Foreskin keratinocyte (primary cell): ENCODE measurements at places on chromosomes 11 and 22.
A peak's percentile ranks its signal among the peaks of the same experiment; 100 is the strongest.

DNA sequence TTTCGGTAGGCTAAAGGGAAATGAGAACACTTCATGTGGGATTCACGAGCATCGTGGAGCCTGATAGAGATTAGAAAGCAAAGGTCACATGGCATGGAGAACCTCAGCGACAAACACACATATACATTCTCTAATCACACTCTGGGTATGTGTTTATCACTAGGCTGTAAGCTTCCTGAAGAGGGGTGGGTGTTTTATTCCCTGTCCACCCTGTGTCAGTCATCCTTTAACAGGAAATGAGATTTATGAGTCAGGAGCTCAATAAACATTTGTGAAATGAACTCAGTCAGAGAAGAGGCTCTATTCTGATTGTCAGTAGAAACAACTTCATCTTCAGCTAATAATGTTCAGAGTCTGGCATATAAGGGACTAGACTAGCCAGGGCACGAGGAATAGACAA is 71.7 kb upstream of the EIF3M start:
- DNase-seq = peak; percentile 5

DNA sequence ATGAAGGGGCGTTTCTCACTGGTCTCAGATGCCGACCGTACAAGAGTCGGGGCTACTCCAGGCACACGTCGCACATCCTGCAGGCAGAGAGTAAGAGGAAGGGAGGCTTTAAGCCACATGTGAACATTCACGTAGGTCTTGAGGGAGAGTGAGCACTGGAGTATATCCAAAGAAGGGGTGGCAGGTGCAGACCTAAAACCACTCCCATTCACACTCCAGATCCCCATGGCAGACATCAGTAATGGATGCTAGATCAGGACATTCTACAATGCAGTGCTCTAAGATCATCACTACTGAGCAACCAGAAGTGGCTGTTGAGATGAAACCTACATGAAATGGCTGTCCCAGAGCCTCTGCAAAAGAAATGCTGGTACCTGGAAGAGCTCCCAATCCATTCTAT is 39.0 kb downstream of the WT1 start:
- no peak for DNase-seq

DNA sequence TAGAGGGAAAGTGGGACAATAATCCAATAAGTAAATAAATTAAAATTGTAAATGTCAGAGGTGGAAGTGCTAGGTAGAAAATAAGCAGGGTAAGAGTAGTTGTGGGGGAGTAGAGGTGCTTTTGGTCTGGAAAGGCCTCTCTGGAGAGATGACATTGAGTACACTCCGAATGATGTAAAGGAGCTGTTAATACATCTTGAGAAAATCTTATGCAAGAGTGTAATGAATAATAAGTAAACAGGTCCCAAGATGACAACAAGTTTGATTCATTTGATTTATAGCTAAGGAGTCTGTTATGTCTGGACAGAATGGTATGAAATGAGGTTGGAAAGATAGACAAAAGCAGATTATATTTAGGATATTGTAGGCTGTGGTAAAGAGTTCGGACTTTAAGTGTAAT is 87.5 kb downstream of the TMEM135 start:
- DNase-seq = peak; percentile 11

GRCh38 chr22:45657701-45658100 is 13.9 kb upstream of the ATXN10 start:
- DNase-seq = no peak

DNA sequence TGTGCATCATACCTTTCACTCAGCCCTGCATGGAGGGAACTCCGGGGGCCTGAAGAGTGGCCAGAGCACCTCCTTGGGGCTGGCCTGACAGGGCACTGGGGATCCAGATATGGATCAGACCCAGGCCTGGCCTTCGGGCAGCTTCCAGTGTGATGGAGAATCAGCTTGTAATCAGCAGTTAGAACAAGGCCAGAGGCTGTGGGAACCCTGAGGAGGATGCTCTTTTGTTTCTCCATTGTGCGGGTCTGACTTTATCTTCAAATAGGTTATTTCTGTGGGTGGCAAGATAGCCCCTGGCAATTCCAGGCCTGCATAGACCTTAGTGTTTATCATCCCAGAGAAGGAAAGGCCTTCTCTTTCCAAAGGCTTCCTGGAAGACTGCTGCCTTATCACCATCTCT is 12.3 kb downstream of the DGAT2 start:
- no peak for DNase-seq

GRCh38 chr11:2980168-2980840 is 11.8 kb downstream of the NAP1L4 start:
- DNase-seq = peak; percentile 57

DNA sequence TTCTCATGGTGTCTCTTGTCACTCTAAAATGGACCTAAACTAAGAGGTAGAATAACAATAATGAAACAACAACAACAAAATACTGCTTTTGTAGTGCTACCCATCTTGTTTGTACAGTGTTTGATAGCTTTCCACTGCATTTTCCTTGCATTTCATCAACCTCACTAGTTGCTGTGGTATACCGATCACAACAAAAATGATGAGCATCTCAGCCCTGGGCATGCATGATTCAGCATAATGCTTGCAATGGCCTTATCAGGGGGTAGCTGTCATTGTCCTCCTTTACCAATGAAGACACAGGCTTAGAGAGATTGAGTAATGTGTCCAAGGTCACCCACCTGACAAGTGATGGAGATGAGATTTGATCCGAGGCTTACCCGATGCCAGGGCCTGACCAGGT is 682.5 kb downstream of the NTM start:
- no peak for DNase-seq

GRCh38 chr22:30876915-30877553 is 91.5 kb downstream of the MORC2 start:
- no peak for DNase-seq

DNA sequence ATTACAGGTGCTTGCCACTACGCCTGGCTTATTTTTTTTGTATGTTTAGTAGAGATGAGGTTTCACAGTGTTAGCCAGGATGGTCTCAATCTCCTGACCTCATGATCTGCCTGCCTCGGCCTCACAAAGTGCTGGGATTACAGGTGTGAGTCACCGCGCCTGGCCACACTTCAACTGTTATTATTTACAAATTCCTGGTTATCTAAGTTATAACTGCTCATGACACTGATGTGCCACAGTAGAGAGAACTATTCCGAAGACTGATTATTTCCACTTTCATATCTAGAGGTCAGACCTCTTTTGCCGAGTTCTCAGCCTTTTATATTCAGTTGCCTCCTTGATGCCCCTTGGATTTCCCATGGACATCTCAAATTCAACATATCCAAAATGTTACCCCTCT is 3.9 kb upstream of the NUP160 start:
- DNase-seq = no peak

GRCh38 chr11:3000032-3000961 is 8.2 kb upstream of the NAP1L4 start:
- peak; percentile 83 for DNase-seq

DNA sequence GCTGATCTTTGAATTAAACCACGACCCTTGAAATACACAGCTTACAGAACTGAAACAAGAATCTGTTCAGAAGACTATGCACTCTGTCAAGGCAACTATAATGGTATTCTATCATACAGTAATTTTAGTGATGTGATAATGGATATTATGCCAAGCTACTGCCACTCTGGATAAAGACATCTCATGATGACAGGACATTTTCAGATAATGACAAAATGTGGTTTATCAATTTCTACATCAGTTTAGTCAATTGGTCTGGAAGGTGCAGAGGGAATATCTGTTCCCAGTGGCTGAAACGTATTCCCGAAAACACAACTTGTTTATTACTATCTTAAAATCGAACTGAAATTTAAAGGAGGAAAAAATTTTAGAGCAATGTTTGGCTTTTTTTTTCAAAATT is 1009.6 kb upstream of the CCDC90B start:
- DNase-seq = no peak

DNA sequence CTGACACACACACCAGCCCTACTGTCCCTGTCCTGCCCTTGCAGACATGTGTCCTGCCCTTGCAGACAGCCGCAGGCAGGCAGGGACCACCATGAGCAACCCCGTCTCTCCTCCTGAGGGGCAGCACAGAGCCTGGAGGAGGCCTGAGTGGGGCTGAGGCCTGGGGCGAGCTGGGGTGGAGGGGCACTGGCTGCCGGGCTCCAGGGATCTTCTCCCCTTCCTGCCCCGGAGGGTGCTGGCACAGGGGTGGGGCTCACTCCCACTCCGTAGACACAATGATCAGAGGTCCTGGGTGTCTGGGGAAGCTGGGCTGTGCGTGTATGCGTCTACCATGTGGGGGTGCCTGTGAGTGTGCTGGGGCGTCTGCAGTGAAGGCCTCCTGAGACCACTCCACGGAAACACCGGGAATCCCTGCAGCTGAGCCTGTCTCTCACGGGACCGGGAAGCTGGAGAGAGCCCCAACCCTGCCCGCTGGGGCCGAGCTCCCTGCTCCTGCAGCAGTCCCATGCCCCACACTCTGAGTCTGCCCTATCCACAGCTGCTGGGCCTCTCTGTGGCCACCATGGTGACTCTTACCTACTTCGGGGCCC is 588 bp downstream of the TSPAN32 start:
- DNase-seq = no peak

DNA sequence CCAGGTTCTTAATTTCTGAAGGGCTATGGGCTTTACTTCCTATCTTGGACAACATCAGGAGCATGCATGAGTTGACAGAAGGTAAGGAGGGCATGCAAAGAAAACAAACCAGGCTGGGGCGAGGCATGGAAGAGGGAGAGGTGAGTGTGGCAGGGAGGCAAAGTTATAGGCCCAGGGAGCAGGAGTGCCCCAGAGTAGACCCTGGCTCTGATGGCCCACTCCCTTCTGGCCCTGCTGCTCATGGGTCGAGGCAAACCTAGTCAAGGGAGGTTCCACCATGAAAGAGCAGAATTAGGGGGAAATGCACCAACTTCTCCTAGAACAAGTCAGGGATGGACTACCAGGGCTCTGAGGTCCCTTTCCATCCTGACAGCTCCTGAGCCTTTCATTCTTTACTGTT is 10.2 kb downstream of the CHRNA10 start:
- no peak for DNase-seq

- no peak for DNase-seq
Observed at GRCh38 chr22:38699143-38699542, 1.6 kb downstream of the JOSD1 start.

DNA sequence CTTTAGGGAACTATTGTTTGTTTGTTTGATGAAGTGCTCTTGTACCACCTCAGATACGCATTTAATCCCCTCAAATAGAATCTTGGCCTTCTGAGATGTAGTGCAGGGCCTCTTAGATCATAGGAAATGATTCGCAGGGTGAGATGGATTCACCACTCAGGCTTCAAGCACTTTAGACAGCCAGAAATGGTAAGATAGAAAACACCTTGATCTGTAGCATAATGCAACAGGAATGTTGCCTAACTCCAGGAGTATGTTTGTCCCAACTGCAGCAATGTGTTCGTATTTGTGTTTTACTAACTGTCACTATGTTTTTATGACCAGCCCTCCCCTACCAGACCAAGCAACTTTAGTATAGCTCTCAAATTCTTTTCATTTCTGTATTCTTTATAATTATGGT is 761.2 kb downstream of the NELL1 start:
- peak; percentile 67 for DNase-seq

- DNase-seq = no peak
Observed at GRCh38 chr11:109734566-109734965, 312.6 kb downstream of the C11orf87 start.

GRCh38 chr22:46796566-46797195 is 34.2 kb downstream of the TBC1D22A start:
- DNase-seq = no peak

GRCh38 chr22:30612789-30613188 is 5.8 kb downstream of the TCN2 start:
- no peak for DNase-seq

DNA sequence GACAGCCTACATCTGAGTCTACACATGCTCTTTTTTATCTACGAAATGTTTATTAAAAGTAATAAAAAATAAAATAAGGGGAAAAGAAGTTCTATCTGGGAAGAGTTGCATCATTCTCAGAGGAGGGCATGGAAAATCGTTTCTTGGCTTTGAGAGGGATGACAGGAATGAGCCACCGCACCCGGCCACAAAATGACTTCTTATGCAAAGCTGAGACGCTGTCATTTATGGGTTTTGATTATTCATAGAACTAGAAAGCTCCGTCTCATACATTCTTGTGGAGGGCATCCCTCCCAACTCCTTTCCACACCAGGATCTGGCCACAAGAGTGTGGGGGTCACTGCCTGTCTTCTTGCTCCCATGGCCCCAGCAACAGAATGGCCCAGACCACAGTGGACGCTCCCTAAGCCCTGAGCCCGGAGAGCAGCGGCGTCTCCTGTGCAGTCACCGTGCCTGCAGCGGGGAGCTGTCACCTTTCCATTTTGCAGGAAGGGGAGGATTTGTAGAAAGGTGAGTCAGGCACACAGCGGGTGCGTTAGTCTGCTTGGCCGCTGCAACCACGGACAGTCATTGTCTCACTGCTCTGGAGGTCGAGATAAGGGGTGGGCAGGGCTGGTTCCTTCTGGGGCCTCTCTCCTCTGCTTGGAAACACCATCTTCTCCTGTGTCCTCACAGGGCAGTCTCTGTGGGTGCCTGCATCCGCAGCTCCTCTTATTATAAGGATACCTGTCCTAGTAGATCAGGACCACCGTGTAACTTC is 1388.7 kb downstream of the BRD1 start:
- DNase-seq = no peak

- no peak for DNase-seq
Observed at GRCh38 chr11:127275774-127276173, 275.2 kb upstream of the KIRREL3 start.

- peak; percentile 69 for DNase-seq
Observed at GRCh38 chr11:13140873-13141655, 131.9 kb downstream of the RASSF10 start.

GRCh38 chr11:10657308-10658271 is 36.0 kb downstream of the IRAG1 start:
- DNase-seq = no peak

- no peak for DNase-seq
Observed at GRCh38 chr22:33871935-33872334, 48.3 kb downstream of the LARGE1 start.

- no peak for DNase-seq
Observed at GRCh38 chr22:44723801-44724200, 21.8 kb downstream of the PRR5 start.

GRCh38 chr22:39815932-39816331 is 77.6 kb downstream of the ENTHD1 start:
- DNase-seq = no peak
